Esophagus squamous epithelium (tissue), 5 donors: ENCODE measurements at places on chromosomes 1 and 21.

DNA sequence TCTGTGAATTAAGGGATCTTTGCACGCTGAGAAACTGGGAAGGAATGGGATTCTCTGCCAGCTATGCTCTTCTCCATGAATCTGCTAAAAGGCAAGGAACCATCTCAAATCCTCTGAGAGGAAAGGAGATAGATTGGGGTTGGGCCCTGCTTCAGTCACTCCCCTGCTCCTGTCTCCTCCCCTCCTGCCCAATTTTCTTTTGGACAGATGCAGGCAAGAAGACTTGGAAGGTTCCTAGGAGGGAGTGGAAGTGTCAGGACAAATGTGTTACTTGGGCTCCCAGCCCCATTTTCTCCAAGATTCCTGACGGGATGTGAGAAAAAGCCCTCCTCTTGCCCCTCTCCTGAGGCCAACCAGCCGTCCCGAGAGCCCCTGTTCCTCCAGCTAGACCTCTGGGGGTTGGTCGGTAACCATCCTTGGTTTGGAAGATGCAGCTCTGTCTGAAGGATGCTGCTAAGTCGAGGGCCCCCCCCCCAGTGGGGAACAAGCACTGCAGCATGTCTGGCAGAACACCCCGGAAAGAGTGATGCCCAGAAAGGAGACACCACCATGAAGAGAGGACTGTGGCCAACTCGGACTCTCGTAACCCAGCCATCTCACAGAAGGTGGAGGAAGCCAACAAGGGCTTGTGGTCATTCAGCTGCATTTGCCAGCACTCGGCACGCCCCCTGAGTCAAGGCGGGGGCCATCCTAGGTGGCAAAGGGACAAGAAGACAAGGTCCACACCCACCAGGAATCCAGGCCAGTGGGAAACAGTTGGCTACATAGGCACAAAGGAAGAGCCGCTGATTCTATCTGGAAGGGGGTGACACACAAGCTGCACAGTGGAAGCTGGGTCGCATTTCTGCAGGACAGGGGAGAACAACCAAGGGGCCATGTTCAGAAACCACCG, 43.7 kb downstream of the CDK18 start:
- no peak for DNase-seq

- no peak for DNase-seq
Measured at GRCh38 chr1:180116964-180117763, 37.5 kb upstream of the QSOX1 start.

DNA sequence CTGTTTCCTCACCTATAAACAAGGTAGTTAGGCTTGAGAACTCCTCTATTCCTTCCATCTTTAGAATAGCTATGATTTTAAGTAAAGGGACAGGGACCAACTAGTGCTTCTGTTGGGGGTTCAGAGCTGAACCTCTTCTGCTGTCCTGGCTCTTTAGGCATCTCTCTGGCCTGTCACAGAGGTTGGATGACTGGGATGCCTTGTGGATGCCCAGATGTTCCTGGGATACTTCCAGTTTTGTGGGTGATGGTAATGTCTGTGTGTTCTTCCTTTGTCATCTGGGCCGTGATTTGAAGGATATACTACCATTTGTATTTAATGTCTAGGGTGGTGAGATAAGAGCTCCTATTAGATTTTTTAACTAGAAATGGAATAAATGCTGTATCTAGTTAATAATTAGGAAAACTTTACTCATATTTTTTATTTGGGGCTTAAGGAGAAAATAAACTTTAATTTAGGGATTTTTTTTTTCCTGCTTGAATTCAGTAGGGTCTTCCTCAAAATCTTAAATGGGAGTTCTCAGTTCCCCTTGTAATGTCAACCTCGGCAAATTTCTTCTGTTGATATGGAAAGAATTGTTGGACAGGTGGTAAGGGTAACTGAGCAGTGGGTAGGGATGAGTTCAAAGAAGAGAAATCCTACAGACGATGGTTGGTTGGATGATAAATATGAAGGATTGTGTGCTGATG, 47.2 kb downstream of the LAMC1 start:
- DNase-seq = no peak

- no peak for DNase-seq
Measured at GRCh38 chr1:243507001-243507671, 251.3 kb downstream of the SDCCAG8 start.

DNA sequence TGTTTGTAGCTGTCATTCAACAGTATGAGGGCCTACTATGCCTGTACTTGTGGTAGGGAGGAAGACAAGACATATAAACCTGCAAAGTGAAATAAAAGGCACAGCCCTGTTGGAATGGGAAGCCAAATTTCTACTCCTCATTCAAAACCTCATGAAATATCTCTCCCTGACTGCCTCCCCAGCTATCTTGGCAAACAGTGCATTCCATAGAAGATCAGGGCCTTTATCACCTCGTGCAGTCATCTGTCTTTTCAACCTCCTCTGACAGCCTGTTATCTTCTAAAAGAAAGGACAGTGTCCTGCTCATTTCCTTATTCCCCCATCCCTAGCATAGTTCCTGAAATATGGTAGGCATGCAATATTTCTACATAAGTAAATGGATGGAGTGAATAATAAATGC, 71.0 kb downstream of the SH3GLB1 start:
- no peak for DNase-seq

DNA sequence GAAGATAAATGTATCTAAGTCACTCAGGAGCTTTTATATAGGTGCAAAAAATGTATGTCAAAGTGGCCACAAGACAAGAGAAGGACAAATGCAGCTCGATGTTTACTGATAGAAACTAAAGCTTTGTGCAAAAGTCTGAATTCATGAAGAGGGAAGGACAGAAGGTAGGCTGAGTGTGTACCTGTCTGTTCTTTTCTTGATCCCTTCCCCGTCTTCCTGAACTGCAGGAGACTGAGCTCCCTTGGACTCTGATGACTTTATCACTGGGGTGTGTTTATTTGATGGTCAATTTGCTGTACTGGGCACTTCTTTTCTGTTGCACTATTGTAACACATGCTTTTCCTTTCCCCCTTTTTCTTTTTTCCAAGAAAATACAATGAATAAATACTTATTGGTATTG, 25.4 kb downstream of the ITGB3BP start:
- no peak for DNase-seq

DNA sequence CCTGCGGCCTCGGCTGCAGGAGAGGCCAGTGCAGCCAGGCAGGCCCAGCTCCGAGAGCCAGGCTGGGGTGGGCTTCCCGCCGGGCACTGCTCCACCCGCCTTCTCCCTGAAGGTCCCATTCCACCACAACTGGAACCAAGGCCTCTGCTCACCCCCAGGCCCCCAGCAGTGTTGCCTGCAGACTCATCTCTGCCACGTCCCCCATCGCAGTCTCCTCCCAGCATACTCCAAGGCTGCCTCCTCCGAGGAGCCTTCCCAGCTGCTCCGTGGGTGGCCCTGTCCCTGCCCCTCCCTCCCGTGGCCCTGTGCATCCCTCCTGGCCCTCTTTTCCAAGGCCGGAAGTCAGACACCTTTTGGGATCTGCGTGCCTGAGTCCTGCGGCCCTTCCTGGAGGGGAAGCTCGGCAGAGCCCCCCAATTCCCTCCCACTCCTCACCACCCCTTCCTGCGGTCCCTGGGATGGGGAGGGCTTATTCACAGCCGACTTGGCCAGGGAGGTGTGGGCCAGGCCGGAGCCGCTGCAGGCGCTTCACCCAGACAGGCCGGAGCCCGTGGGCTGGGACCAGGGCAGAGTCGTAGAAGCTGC, 47.6 kb downstream of the SLX9 start:
- no peak for DNase-seq

GRCh38 chr1:25484096-25484495, 53.4 kb downstream of the MACO1 start:
- DNase-seq = no peak

DNA sequence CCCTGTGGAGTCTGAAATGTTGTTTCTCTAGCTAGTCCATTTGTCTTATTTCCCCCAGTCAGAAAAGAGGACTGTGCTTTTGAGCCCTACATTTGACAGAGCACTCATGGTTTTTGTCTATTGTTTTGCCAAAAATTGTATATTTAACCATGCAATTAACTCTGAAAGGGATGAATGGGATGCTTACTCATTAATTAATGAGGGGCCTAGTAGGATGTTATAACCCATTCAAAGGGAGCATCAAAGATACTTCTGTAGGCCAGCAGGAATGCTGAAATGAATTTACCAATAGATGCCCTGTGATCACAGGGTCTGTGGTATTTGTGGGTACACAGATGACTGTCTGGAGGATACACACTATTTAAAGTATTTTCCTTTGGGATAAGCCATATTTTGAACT, 147.7 kb downstream of the FCRL5 start:
- DNase-seq = no peak

GRCh38 chr1:207188901-207189300, 84.9 kb downstream of the C4BPA start:
- no peak for DNase-seq

DNA sequence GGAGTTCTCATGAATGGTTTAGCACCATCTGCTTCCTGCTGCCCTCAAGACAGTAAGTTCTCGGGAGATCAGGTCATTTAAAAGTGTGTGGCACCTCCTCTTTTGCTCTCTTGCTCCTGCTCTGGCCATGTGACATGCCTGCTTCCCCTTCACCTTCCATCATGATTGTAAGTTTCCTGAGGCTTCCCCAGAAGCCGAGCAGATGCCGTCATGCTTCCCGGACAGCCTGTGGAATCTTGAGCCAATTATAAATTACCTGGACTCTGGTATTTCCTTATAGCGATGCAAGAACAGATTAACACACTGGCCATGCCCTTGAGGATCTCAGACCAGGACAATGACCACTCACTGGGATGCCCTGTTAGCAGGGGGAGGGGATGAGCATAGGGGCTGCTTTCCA, 212.3 kb downstream of the MATN1 start:
- no peak for DNase-seq

- no peak for DNase-seq
Measured at GRCh38 chr1:208848854-208849253, 604.7 kb upstream of the PLXNA2 start.

- DNase-seq = peak; percentile 61
Measured at GRCh38 chr1:2585318-2586092, 1.1 kb upstream of the PRXL2B start.

DNA sequence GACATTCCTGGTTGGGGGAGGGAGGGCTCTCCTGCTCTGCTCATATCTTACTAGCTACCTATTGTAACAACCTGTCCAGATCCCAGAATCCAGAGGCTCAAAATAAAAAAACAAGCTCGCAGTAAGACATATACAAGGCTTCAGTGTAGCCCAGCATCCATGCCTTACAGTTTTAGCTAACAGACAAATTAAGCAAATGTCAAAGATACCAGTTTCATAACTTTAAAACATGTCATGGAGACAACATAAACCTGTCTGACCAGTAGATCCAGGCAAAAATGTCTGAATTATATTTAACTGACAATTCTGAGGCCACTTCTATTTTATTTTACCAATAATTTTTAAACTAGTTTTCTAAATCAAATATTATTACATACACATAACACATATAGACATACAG, 167.7 kb upstream of the TNR start:
- DNase-seq = no peak

DNA sequence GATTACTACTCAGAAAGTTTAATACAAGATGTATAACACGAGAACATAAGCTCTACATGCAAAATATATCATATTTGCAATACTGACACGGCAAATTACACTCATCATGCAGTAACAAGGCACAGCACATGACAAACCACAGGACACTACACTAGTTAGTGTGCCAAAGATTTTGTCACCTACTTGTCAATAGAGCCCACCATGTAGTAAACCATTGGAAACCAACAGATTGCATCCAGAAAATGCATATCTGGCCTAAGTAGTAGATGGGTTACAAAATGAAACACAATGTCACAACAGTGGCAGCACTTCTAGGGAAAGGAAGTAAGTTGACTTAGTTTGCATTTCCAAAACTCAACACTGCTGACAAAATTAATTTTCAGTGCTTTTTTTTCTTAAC, 288.9 kb downstream of the KCNT2 start:
- no peak for DNase-seq

DNA sequence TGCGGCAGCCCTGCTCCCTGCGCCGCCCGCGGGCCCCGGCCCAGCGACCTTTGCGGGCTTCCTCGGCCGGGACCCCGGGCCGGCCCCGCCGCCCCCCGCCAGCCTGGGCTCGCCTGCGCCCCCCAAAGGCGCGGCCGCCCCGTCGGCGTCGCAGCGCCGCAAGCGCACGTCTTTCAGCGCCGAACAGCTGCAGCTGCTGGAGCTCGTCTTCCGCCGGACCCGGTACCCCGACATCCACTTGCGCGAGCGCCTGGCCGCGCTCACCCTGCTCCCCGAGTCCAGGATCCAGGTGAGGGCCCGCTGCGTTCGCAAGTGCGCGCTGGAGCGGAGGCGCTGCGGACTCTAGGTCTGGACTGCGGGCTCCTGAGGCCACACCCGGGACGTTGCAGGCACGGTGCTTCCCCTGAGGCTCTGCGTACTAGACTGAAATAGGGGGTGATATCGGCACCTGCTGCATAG, 351 bp downstream of the MIXL1 start:
- DNase-seq = no peak

DNA sequence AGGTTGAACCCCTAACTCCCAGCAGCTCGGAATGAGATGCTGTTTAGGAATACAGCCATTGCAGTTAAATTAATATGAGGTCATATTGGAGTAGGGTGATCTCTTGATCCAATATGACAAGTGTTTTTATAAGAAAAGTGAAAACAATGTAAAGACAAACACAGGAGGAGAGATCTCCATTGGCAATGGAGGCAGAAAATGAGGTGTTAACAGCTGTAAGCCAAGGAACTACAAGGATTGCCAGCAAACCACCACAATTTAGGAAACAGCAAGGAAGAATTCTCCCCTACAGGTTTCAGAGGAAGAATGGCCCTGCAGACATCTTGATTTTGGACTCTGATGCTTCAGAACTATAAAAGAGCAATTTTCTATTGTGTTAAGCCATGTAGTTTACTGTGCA, 774.3 kb downstream of the MRPL39 start:
- DNase-seq = no peak

GRCh38 chr1:202176949-202177927, 16.4 kb upstream of the LGR6 start:
- no peak for DNase-seq

DNA sequence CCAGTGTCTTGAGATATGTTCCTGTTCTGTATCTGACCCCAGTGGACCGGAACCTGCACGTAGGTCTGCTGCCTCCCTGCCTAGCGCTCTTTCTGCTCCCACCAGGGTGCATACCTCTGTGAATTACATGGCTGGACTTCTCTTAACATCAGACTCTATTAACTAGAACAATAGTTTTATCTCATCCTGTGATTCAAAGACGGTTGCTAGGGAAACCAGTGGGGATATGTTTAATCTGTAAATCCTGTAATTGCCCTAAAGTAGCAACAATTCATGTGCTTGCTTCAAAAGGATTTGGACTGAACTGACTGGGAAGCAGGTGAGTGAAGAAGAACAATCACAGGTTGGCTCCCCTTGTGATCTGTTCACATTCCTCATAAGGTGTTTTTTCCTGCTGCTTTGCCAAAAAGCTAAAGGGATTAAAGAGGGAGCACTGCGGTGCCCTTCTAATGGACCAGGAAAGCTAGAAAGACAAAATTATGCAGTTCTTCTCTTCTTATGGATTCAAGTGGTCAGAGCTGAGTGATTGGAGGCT, 52.7 kb upstream of the DIRAS3 start:
- no peak for DNase-seq

GRCh38 chr1:117414943-117415342, 47.7 kb downstream of the MAN1A2 start:
- DNase-seq = no peak

- DNase-seq = no peak
Measured at GRCh38 chr1:151259351-151259750, 4.8 kb downstream of the PSMD4 start.
